ENCODE measurements at places on chromosomes 3 and 15. TPM values are rescaled to one million over a fixed set of nuclear protein-coding genes. Genes with fewer than 3 reads are reported as not detected.

The NPAP1 gene
- total RNA-seq = 0.07 TPM

The PLCB2 gene
- total RNA-seq = 9.4 TPM

The KCNH8 gene
- total RNA-seq = 2.4 TPM

The HHATL gene
- total RNA-seq = not detected

The ZNF385D gene
- total RNA-seq = 11.2 TPM

DNA sequence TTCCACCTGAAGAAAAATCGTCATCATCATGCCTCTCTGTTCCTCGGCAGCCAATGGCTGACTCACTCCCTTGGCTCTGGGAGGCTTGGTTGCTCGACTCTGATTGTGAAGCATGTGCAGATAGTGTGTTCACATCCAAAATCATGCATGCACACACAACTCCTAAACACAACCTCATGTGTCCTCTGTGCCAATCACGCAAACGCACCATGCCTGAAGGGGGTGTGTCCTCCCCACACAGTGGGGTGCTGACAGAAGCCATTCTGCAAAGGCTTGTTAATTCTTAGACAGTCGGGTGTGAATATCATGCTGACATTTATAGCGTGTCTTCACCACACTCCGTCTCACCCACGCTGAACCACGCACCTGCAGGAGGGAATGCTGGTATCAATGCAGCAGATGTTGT lies 11.4 kb upstream of the CCDC174 start:
- no peak for DNase-seq
- H3K27ac ChIP-seq = no peak overlapping the region
- no peak overlapping the region for H3K4me3 ChIP-seq
- no peaks in the 10 kb centered on the region for H3K36me3 ChIP-seq
- no peaks in the 10 kb centered on the region for H3K27me3 ChIP-seq

- no peaks in the 10 kb centered on the region for H3K27me3 ChIP-seq
- H3K27ac ChIP-seq = no peak overlapping the region
- H3K36me3 ChIP-seq = no peaks in the 10 kb centered on the region
- DNase-seq = no peak
- H3K4me3 ChIP-seq = no peak overlapping the region
Observed at GRCh38 chr15:24917431-24917830, 37.4 kb upstream of the SNRPN start.

GRCh38 chr15:81291916-81292522 lies 31.9 kb downstream of the STARD5 start:
- DNase-seq = no peak
- H3K27me3 ChIP-seq = no peaks in the 10 kb centered on the region
- H3K4me1 ChIP-seq = peaks cover 7% of the 10 kb centered on the region
- H3K27ac ChIP-seq = no peak overlapping the region
- H3K4me3 ChIP-seq = no peak overlapping the region
- H3K36me3 ChIP-seq = no peaks in the 10 kb centered on the region

DNA sequence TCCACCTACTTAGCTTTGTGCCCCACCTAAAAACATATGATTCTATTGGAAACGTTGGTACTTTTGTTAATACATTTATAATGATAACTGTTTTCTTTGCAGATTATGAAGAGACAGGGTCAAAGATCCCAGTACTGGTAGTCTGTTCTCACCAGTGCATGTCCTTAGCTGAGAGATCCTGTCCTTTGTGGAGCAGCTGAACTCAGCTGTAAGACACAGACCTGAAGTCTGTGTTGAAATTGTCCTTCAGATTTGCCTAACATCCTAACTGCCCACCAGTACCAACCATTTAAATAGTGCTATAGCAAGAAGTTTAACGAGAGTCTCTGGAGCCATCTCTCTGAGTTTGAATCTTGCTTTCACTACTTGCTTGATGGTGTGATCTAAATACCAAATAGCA lies 398.7 kb downstream of the FEZF2 start:
- H3K36me3 ChIP-seq = no peaks in the 10 kb centered on the region
- no peak for DNase-seq
- no peak overlapping the region for H3K27ac ChIP-seq
- no peaks in the 10 kb centered on the region for H3K27me3 ChIP-seq

DNA sequence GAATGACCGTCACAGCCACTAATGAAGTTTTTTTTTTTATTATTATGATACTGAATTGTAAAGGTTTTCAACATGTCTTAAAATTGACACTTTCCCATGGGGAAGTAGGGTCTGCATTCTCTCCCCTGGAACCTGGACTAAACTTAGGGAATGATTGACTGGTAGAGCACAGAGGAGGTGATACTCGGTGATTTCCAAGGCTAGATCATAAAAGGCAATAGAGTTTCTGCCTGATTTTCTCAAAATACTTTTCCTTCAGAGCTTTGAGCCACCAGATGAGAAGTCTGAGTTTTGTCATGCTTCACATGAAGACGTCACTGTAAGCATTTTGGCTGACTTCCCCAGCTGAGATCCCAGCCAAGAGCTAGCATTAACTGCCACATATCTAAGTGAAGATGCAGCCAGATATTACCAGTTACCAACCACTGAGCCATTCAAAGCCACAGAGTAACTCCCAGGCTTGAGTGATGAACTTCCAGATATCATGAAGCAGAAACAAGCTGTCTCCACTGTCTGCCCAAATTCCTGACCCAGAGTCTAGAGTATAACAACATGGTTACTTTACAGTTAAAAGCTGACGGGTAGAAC lies 105.8 kb downstream of the LSAMP start:
- H3K27me3 ChIP-seq = no peaks in the 10 kb centered on the region
- no peak for DNase-seq
- H3K27ac ChIP-seq = no peak overlapping the region

- no peaks in the 10 kb centered on the region for H3K36me3 ChIP-seq
- no peaks in the 10 kb centered on the region for H3K4me1 ChIP-seq
- no peak for DNase-seq
Observed at GRCh38 chr15:22989576-22990477, 9.7 kb upstream of the CYFIP1 start.

GRCh38 chr3:157469561-157470294 lies 33.1 kb downstream of the PTX3 start:
- H3K36me3 ChIP-seq = no peaks in the 10 kb centered on the region
- DNase-seq = no peak
- no peak overlapping the region for H3K27ac ChIP-seq
- H3K4me3 ChIP-seq = no peak overlapping the region

DNA sequence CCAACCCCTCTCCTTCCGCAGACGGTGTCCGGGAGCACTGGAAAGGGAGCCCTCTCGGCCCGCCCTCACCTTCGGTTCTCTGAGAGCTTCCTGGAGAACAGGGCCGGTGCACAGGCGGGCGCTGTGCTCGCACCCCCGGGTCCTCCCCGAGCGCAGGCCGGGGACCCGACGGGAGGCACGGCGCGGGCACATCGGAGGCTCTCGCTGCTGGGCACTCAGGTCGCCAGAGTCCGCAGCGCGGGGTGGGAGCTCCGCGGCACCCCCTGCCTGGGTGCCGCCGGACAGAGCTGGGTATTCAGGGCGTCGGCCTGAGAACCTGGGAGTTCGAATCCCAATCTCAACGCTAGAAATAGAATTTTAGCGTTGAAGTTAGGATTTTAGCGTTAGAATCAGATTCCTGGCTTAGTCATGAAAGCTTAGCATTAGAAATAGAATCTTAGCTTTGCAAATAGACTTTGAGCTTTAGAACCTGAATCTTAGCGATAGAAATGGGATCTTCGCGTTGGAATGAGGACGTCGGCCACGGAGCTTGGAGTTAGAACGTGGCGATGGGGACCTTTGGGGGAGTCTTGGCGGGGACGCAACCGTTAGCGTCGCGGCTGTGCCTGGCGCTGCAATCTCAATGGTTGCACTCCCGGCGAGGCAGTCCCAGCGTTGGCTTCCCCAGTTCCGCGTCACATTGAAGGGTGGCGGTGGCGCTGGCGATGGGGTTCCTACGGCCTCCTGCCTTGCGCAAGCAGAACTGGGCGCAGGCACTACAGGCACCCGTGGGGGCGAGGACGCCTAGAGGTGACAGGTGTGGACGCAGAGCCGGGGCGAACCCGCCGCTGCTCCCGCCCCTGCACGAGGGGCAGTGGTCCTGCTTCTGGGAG lies 549 bp downstream of the TRH start:
- H3K4me3 ChIP-seq = 0 out of 2 replicates have a peak overlapping the region, but pooled peaks have one; percentile 3
- H3K27ac ChIP-seq = no peak overlapping the region
- H3K27me3 ChIP-seq = peaks cover 95% of the 10 kb centered on the region
- no peaks in the 10 kb centered on the region for H3K4me1 ChIP-seq

GRCh38 chr15:69755551-69756310 lies 303.1 kb downstream of the RPLP1 start:
- H3K36me3 ChIP-seq = no peaks in the 10 kb centered on the region
- no peak overlapping the region for H3K27ac ChIP-seq
- no peak for DNase-seq
- H3K4me3 ChIP-seq = no peak overlapping the region

GRCh38 chr3:154972951-154973350 lies 107.2 kb upstream of the MME start:
- H3K4me1 ChIP-seq = no peaks in the 10 kb centered on the region
- no peak overlapping the region for H3K4me3 ChIP-seq
- no peak for DNase-seq
- no peaks in the 10 kb centered on the region for H3K27me3 ChIP-seq
- H3K36me3 ChIP-seq = no peaks in the 10 kb centered on the region
- no peak overlapping the region for H3K27ac ChIP-seq

DNA sequence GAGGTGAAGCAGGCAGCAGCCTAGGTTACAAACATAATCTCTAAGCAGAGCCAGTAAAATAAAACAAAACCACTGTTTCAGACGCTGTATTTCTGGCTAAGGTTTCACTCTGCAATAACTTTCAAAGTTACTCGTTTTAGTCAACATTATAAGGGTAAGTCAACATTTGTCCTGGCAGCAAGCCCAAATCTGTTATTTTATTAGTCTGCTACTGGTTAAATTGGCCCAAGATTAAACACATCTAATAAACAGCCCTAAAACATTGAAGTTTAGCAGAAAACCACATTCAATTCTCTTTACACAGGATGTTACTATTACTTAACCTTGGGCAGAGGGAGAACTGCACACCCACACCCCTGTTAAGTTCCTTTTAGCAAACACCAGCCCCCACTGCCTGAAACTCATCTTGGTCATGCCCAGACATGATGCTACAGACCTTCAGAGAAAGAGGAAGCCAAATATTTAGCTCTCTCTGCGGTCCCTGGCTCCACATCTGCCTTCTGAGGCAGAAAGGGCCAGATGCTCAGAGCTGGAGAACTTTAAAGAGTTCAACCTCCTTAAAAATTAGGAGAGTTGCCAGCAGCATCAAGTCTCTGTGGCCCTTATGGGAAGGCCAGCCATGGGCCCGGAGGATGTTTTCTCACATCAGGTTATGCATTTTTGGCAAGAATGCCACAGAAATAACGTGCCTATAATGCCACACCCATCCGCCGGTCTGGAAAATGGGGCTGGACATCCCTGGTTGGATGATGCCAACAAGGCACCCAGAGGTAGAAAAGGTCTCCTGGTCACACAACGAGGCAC lies 17.9 kb downstream of the ARHGEF3 start:
- no peak overlapping the region for H3K4me3 ChIP-seq
- H3K4me1 ChIP-seq = no peaks in the 10 kb centered on the region
- H3K27me3 ChIP-seq = no peaks in the 10 kb centered on the region
- H3K36me3 ChIP-seq = no peaks in the 10 kb centered on the region

DNA sequence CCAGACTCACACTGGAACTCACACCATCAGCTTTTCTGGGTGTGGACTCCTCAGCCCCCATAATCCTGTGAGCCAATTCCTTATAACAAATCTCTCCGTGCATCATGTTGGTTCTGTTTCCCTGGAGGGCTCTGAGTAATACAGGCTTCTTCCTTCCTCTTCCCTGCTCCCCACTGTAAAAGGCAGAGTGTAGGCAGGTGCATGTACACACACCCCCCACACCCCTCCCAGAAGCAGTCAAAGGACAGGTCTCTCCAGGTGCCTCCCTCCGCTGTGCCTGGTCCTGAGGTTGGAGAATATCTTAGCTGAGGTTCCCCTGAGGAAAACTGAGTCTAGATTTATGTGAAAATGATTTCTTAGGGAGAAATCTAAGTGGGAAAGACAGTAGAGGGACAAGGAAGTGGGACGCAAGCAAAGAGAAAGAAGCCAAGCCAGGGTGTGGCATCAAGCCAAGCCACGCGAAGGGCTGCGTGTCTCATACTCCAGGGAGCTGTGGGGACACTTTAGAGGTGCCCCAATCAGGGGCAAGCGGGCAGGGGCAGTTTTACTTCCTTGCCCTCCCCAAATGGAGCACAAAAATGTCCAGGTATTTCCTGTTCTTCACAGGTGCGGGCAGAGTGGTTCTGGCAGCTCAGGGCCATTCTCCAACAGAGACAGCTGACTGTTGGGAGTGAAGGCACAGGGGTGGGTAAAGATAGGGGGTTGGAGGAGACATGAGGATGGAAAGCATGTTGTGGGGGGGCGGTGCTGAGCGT lies 86.6 kb downstream of the HMG20A start:
- H3K27me3 ChIP-seq = no peaks in the 10 kb centered on the region
- H3K4me1 ChIP-seq = peaks cover 32% of the 10 kb centered on the region
- H3K4me3 ChIP-seq = no peak overlapping the region
- no peak overlapping the region for H3K27ac ChIP-seq
- DNase-seq = no peak

DNA sequence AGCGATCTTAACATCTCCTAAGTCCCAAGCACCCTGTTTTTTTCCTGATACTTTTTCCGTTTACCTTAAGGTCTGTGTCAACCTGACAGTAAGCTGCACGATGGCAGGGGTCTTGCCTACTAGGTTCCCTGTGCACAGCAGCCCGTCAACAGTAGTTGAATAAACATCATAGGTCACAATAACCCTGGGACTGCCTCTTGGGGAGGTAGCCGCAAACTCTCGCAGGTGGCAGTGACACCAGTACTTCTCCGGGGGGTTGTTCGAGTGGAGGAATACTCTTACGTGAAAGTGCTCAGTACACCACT lies 365 bp upstream of the PDCD6IP start:
- peak overlapping the region; percentile 84 for H3K4me3 ChIP-seq
- H3K27ac ChIP-seq = no peak overlapping the region
- no peaks in the 10 kb centered on the region for H3K27me3 ChIP-seq
- H3K36me3 ChIP-seq = no peaks in the 10 kb centered on the region
- 0 out of 2 replicates have a peak, but pooled peaks cover 2% of the 10 kb centered on the region for H3K4me1 ChIP-seq

GRCh38 chr3:142846779-142847577 lies 41.9 kb downstream of the PCOLCE2 start:
- no peak for DNase-seq
- H3K4me3 ChIP-seq = no peak overlapping the region
- no peak overlapping the region for H3K27ac ChIP-seq
- H3K27me3 ChIP-seq = no peaks in the 10 kb centered on the region
- no peaks in the 10 kb centered on the region for H3K36me3 ChIP-seq
- H3K4me1 ChIP-seq = no peaks in the 10 kb centered on the region

DNA sequence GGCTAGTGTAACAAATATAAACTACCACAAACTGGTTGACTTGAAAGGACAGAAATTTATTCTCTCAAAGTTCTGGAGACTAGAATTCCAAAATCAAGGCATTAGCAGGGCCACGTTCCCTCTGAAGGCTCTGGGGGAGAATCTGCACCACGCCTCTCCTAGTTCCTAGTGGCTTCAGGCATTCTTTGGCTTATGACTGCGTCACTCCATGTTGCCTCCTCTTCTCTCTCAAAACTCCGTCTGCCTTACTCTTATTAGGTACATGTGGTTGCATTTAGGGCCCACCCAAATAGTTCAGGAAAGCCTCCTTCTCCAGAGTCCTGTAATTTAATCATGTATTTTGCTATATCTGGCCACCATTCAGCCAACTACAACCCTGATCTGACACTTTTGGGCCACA lies 174.8 kb downstream of the PEX5L start:
- H3K27me3 ChIP-seq = no peaks in the 10 kb centered on the region
- H3K4me1 ChIP-seq = no peaks in the 10 kb centered on the region
- no peak for DNase-seq
- no peaks in the 10 kb centered on the region for H3K36me3 ChIP-seq
